HEK293T (cell line): ENCODE measurements at places on chromosomes 1 and 21.

DNA sequence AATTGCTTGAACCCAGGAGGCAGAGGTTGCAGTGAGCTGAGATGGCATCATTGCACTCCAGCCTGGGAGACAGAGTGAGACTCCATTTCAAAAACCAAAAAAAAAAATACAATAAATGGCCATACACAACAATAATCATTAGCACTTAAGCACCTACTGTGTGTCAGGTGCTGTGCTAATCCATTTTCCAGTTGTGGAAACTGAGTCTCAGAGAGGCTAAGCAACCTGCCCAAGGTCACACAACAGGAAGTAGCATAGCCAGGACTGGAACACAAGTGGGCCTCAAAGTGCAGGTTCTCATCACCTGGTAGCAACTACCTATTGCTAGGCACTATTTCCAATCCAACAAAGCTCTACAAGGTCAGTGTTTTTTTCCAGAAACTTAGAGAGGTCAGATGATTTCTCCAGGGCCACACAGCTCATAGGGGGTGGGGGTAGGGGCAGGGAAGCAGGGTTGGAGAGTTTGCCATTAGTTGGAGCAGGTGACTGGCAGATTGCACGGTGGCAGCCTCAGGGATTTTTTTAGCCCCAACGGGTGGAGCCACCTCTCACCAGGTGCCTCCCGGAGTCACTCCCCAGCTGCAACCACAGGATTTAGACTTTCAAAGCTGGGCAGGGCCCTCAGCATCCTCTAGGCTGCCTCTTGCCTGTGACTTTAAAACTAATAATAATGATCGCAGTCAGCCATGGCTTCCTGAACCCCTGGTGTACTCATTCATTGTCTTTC, 52.5 kb upstream of the ID3 start:
- DNase-seq = no peak

GRCh38 chr21:21146587-21147373, 148.6 kb downstream of the NCAM2 start:
- DNase-seq = no peak

DNA sequence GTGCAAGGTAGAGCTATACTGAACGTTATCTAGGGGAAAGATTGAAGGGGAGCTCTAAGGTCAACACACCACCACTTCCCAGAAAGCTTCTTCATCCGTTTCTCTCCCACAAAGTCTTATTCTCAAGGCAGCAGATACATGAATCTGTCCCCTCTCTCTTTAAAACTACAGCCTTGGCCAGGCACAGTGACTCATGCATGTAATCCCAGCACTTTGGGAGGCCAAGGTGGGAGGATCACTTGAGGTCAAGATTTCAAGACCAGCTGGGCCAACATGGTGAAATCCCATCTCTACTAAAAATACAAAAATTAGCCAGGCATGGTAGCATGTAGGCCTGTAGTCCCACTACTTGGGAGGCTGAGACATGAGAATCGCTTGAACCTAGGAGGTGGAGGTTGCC, 8.1 kb downstream of the CYP4X1 start:
- DNase-seq = no peak

- no peak for DNase-seq
These were observed 40.1 kb upstream of the PLEKHO1 start for GRCh38 chr1:150109586-150109985.

DNA sequence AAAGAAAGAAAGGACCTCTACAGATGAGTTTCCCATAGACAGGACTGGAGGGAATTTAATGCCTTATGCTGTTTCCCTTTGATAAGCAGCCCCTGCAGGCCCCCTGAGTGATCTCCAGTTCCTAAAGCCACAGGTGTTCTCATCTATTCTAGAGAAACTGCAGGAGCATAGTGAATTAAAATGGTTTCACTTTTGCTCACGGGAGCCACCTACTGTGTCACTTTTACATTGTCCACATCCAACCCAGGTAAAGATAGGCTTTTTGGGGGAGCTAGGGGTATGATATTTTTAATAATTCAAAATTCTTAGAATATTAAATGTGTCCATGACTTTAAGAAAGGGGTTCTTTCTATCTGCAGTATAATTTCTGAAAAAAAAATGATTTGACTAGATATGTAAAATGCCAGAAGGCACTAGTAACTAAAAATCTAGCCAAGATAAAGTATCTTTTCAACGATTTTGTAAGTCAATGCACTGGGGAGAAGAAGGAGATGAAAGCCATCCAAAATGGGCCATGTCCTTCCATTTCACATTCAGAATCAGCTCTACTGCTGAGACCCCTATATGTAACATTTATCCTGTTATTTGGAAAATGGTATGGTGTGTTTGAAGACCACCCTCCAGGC, 267.3 kb upstream of the DUSP10 start:
- DNase-seq = peak; percentile 14

DNA sequence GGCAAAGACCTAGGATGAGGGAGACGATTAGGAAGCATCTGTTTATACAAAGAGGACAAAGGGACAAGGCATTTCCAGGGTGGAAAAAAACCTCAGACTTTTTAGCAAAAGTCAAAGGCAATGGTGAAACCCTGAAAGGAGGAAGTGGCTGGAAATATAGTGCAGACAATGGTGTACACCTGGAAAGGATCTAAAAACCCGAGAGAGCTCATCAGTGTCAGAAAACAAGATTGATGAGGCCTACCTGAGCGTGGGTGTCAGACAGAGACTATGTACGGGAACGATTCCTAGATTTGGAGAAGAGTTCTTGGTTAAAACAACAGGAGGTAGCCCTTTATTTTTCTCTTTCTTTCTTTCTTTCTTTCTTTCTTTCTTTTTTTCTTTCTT, 68.8 kb upstream of the HUNK start:
- DNase-seq = no peak

GRCh38 chr1:48693674-48694320, 82.9 kb downstream of the BEND5 start:
- no peak for DNase-seq

DNA sequence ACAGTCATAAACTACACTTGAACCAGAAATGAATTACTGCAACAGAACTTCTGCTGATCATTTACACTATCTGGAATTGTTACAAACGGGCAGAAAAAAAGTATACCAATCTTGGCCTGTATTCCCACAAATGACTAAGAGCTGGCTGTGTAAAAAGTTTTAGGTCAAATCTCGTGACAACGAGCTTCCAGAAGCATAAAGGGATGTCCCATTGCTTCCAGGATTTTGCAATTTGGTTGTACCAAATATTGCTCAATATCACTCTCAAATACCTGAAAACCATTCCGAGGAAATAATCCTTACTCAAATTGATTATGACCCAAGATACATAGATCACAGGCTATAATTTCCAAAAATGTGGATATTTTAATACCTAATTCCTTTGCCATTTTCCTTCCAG, 175.6 kb downstream of the TBX15 start:
- DNase-seq = no peak

DNA sequence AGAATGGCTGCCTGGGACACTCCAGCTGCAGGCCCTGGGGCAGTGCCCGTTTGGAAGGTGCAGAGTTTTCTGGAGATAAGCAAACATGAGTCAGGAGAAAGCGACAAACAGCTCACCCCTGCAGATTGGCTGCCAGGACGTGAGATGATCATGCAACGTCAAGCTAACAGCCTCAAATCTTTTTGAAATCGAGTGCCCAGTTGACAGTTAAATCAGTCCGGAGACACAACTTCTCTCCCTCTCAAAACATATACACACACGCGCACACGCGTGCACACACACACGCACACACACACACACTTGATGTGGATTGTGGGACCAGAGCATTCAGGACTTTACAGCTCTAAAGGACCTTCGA, 49.4 kb downstream of the TENT5C start:
- no peak for DNase-seq

GRCh38 chr1:27959792-27960603, at the start of gene XKR8:
Gene XKR8 (plus strand): TSS chr1:27959973. CDS start chr1:27960070, 97 bp downstream.
- peak; percentile 98 for DNase-seq

GRCh38 chr1:110136911-110137310, 13.4 kb upstream of the SLC6A17 start:
- DNase-seq = no peak

GRCh38 chr1:11320153-11320936, 47.3 kb downstream of the UBIAD1 start:
- peak; percentile 70 for DNase-seq

GRCh38 chr1:161827786-161828185, 61.7 kb downstream of the ATF6 start:
- no peak for DNase-seq

- no peak for DNase-seq
These were observed 28.4 kb downstream of the SDC3 start for GRCh38 chr1:30879940-30880677.

DNA sequence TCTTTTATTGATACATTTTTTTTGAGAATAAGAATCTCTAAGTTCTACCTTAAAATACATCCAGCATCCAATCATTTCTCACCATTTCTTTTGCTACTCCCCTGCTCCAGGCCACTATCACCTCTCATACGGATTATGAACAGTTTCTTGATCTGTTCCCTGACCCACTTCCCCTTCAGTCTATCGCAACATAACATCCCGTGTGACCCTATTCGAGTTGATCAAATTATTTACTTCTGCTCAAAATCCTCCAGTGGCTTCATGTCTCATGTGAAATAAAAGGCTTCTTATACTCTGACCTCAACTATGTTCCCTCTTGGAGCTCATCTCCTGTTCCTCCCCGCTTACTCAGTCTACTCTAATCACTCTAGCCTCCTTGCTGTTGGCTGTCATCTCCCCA, 5.2 kb downstream of the ALG14 start:
- no peak for DNase-seq

DNA sequence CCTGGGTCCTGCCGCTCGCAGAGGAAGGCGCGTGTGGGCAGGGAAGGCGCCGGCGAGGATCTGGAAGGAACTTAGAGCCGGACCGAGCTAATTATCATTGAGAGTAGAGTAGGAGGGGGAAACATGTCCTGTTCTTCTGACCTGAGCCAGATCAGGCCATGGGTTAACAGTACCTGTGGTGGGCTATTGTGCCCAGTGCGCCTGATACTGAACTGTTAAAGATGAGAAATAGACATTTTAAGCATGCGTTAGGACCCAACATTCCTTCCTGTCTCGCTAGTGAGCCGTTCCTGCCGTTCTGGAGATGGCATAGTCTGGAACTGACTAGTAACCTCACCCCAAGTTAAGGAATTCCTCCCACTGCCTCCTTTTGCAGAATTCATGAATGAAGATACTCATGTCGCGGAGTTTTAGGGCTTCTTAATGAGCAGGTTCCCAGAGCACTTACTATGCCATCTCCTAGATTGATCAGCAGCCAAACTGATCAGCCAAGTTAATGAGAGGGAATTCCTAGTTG, 870 bp downstream of the STRIP1 start:
- no peak for DNase-seq

DNA sequence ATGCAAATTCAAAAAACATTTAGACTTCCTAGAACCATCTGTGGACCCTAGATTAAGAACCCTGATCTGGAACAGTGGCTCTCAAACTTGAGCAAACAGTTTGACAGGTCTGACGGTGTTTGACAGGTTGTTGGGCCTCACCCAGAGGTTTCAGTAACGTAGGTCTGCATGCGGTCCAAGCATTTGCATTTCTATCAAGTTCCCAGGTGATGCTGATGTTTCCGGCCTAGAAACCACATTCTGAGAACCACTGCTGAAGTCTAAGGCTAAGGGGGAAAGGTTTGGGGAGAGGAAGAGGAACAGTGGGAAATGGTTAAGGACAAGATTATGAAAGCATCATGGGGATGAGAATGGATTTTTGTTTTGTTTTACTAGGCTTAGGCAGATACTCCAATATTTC, 48.6 kb downstream of the MDM4 start:
- DNase-seq = no peak

DNA sequence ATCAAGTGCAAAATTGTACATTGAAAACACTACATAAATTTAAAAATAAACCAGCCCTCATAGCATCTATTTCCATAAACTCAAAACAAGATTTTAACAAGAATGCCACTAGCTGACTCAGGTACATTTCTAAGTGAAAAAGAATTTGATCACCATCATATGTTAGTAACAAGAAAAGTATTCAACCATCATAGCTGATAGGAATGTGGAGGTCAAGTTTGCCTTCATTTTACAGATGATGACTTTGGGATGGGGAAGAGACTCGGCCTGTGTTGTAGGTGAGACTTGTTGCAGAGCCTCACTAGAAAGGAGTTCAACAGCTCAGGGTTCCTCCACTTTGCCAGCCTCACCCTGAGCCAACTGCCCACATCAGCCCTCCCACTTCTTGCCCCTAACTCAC, 318.8 kb upstream of the FAM78B start:
- no peak for DNase-seq

GRCh38 chr21:35309316-35309715, 260.2 kb upstream of the RUNX1 start:
- DNase-seq = no peak

- DNase-seq = no peak
These were observed 367.7 kb upstream of the NEGR1 start for GRCh38 chr1:72649991-72650390.

DNA sequence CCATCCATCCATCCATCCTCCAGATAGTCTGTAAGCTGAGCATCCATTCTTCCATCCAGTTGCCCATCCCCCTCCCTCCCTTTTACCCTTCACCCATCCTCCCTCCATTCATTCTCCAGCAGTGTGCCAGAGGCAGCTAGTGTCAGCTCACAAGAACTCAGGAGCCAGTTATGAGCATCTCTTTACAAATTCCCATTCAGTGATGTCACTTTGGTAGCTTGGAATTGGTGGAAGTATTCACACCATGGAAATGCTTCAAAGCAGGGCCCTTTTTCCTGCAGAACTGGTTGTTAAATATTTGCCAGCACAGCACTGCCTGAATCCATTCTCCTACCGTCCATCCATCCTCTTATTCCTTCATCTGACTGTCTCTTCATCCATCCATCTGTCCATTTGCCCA, 72.5 kb downstream of the ARHGEF10L start:
- no peak for DNase-seq

DNA sequence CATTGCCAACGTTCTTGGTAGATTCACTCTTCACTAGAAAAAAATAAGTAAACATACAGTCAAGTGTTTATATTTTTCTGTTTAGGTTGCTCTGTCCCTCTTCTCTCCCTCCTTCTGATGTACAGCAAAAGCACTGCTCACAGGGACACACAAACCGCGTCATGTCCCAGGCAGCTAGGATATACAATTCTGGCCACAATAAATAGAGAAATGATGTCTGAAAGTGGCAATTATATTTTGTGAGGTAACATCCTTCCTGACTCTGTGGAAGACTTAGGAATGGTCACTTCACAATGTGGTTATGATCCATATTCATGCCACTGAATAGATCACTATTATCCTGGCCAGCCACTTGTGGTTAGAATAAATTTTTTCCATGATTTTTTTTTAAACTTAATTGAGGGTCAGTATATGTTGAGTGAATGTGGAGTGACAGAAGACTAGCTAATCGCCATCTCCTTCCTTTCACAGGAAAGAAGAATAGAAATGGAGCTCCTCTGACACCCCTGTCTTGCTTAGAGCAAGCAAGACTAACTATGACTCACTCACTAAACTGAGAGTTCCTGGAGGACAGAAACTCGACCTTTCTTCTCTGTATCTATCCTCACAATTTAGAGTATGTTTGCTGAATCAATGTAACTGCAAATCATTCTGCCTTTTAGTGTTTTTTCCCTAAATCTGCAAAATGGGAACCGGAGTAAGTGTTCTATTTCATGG, 54.0 kb downstream of the ZNHIT6 start:
- no peak for DNase-seq
